H7 (cell line): ENCODE measurements at places on chromosomes 7 and 10. TPM values are rescaled to one million over a fixed set of nuclear protein-coding genes. Genes with fewer than 3 reads are reported as not detected.

GRCh38 chr10:73601486-73601921 lies 10.4 kb upstream of the USP54 start:
- peak; percentile 61 for DNase-seq

DNA sequence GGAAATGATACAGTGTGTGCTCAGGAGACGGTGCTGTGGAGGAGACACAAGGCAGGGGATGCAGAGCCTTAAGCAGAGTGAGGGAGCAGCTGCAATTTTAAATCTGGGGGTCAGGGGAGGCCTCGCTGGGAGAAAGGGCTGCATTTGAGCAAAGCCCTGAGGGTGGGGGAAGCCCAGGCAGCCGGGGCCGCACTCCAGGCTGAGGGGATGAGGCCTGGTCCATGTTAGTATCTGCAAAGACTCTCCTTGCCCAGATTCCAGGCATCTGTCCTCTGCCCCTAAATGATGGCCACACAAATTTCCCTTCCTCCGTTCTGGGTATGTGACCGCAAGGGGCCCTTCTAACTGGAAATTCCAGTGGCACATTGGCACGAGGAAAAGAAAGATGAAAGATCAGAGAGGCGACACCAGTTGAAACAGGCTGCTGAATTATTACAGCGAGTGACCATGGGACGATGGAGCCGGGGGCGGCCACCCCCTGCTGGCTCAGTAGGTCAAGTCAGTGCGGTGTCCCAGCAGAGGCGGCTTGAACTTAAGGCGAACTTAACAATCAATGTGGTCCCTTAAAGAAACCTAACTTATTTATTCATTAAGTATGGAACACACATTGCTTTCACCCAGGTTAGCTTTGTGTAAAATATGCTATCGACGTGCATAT lies 62.3 kb upstream of the KAT6B start:
- peak; percentile 41 for DNase-seq

- no peak for DNase-seq
These were observed 105.3 kb upstream of the FAM20C start for GRCh38 chr7:87047-87446.

GRCh38 chr10:61257956-61258496 lies 195.2 kb downstream of the TMEM26 start:
- DNase-seq: no peak

GRCh38 chr10:91194497-91195179 lies 25.8 kb upstream of the PCGF5 start:
- DNase-seq: no peak

- DNase-seq: no peak
These were observed 673.8 kb downstream of the INHBA start for GRCh38 chr7:41029072-41029499.

DNA sequence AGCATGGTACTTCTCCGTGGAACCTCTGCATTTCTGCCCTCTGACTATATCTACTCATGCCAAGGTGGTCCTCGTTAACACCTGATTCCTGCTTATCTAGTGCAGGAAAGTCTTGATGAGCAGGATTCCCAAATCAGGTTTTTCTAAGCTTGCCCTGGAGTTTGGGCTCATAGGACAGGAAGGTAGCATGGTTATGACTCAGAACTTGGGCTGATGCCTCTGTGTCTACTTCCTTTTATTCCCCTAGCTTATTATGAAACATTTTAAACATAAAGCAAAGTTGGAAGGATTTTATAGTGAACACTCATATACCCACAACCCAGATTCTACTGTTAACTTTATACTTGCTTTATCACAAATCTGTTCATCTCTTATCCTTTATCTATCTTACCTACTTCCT lies 5.6 kb downstream of the SUFU start:
- DNase-seq: no peak

GRCh38 chr7:43482679-43483252 lies 100.1 kb upstream of the STK17A start:
- no peak for DNase-seq

DNA sequence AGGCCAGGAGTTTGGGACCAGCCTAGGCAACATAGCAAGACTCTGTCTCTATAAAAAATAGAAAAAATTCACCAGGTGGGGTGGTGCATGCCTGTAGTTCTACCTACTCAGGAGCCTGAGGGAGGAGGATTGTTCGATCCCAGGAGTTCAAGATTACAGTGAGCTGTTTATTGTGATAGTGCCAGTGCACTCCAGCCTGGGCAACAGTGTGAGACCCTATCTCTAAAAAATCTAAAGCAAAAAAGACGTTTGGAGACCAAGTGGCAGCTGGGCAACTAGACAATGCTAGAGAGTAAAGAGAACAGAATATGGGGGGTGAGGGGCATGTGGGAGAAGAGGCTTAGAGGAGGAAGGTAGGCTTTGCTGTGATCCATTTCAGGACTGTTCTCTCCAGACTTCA lies 1.4 kb downstream of the PDSS1 start:
- no peak for DNase-seq

DNA sequence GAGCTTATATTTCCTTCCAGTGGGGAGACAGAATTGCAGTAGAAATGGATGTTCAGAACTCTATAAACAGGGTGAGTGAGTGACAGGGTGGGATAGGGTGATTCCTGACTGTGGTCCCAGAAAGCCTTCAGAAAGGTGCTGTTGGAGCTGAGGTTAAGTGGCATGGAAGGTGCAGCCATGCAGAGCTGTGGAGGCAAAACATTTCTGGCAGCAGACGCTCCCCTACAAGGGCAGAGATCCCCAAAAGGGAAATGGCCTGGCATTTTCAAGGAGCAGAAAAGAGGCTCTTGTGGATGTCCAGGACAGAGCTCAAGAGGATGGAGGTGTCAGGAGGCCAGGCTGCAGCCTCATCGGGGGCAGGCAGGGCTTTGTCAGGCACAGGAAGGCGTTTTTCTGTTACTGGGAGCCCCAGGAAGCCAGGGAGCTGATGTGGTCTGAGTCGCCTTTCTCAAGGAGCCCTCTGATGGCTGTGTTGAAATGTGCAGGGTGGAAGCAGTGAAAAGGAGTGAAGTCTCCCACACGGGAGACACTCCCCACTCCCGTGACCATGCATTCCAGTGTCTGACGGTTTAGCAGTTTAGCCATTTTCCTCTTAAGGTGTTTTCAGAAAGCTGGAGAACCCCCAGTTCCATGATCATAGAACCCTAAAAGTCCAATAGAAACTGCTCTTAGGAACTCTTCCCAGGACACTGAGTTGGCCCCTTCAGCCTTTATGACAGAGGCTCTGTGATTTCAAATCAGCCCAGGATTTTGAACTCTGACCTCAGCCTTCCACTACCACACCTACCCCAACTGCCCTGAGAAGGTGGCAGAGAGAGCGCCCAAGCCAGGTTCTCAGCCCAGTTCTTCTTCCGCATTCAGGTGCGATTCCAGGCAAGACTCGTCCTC lies 96.2 kb downstream of the C10orf105 start:
- DNase-seq: peak; percentile 78

- no peak for DNase-seq
These were observed 13.4 kb upstream of the SH2D4B start for GRCh38 chr10:80524190-80524909.

DNA sequence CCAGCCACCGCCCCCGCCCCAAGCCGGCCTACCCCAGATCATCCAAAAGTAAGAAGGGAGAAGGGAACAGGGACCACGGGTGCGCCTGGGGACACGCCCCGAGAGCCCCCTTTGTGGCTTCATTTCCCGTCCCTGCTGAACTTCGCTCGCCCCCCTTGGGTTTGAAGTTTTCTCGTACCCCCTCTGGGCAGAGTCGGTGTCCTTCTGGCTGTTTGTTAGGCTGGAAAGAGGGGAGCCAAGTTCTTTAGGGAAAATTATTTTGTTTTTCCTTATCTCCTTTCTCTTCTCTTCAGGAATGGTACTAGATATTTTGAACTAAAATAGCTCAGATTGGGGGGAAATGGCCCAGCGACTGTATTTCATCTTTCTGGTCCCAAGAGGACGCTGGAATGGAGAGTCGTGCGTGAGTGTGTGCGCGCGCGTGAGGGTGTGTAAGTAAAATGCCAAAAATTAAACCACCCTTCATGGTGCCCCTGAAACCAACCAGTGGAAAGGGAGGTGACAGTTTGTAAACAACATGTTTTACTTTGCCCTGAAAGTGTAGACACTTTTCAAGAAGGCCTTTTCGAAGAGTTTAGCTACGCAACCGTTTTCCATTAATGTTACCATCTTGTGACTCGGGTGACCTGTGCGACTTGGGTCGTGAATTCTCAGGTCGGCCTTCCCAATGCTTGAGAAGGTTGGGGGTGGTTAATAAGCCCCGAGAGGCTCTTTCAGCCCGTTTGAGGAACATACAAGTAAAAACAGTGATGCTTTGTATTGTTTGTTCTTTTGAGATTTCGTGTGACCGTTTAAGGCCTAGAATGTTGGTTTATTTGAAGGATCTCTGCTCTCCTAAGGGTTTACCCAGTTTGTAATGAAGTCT lies 694 bp downstream of the RBM20 start:
- no peak for DNase-seq

DNA sequence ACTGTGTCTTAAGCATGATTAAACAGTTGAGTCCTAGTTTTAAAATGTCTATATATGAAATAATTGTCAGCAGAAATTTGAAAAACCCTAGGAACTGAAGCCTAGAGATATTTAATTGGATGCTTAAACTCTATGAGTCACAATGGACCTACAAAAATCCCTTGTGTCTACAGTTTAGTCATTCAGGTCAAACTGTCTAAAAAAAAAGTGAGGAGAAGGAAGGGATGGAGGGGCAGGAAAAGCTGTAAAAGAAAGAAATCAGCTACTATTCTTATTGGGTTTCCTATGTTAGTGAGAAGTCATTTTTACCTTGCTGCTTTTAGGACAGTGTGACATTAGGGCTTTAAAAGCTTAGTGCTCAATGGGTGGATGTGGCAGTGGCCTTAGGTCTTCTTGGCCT lies 406.1 kb upstream of the FZD8 start:
- no peak for DNase-seq

DNA sequence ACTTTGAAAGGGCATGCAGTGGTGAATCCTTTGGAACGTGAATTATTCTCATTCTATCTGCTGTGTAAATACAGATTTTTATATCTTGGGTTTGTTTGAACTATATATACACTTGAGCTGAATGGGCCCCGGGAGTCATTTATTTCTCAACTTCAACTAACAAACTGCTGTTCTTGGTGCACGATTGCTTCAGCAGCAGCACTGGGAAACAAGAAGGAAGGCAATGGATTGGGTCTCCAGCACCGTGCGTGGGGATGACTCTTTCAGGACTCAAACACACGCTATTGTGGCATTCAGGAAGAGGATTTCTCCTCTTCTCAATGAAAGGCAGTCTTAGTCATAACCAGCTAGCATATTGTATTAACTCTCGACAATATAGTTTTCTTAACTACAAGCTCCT lies 226.0 kb upstream of the NFE2L3 start:
- no peak for DNase-seq

DNA sequence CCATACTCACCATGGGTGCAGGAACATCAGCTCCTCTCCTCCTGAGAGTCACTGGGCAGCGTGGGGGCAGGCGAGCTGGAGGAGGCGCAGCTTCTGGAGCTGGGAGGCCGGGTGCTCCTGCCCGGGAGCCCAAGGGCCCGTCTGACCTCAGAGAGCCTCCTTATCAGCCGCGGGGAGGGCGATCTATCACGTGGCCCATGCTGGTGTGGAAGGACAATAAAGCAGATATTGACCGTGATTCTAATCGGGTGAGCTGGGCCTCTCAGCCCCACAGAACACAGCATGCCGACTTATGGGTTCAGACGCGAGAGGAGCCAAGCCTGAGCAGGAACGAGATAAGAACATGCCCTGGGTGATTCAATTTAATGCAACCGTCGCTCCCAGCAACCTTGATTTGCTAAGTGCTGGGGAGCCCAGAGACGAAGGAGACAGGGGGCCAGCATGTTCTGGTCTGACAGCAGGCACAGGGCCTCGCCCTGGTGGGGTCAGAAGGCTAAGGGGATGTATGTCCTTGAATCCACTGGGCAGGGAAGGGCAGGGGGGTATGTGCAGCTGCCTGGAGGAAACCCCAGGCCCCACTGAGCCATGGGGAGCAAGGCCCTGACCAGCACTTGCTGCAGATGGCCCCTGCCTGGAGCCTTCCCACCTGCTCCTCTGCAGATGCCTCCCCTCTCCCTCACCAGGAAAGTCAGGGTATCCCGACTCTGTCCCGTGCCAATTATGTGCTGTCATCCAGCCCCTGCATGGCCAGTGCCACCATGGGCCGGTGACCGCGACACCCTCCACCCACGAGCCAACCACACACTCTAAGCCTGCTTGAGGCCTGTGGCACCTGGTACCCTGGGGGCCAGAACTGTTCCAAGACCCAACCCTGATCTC lies 95.3 kb upstream of the RET start:
- peak; percentile 26 for DNase-seq

GRCh38 chr10:28910956-28911355 lies 233.6 kb downstream of the BAMBI start:
- no peak for DNase-seq

DNA sequence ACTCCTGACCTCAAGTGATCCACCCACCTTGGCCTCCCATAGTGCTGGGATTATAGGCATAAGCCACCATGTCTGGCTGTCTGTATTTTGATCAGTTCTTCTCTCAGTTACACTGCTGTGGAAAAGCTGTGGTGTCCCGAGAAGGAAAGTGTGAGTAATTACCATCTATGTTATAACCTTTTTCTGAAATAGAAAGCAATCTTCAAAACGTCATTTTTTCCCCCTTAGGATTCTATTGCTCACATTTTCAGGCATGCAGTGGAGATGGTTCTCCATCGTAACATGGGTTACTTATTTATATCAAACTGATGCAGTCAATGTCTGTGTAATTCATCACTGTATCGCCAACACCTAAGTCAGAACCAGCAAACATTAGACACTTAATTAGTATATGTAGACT lies 103.5 kb upstream of the FAM3C start:
- DNase-seq: no peak

GRCh38 chr10:47225219-47225927 lies 74.6 kb upstream of the GDF10 start:
- no peak for DNase-seq

DNA sequence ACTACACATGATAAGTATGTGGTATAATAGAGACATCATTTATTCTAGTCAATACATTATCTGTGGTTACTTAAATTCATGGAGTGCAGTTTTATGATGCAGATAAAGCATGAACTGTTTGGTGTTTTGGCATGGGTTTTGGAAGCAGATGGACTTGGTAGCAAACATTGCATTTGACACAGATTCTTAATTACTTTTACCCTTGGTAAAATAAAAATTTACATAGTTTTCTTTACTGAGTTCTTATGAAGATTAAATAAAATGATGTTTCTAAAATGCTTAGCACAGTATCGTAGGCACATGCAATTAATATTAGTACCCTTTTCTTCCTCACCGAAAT lies 92.0 kb downstream of the ABCA13 start:
- no peak for DNase-seq

GRCh38 chr10:71467569-71468362 lies 71.0 kb downstream of the CDH23 start:
- no peak for DNase-seq

GRCh38 chr10:115164220-115164619 lies 71.1 kb downstream of the ATRNL1 start:
- DNase-seq: no peak

GRCh38 chr7:156309016-156309620 lies 331.5 kb upstream of the RNF32 start:
- DNase-seq: no peak

- no peak for DNase-seq
These were observed 86.9 kb upstream of the TNRC18 start for GRCh38 chr7:5510426-5511045.

LAMB1 gene
- 61.0 and 77.2 TPM in 2 replicates for total RNA-seq

NXPH1 gene
- total RNA-seq: 0.10 and 0.37 TPM in 2 replicates

C10orf67 gene
- not detected in 2 replicates for total RNA-seq

C7orf25 gene
- total RNA-seq: 3.0 and 5.4 TPM in 2 replicates

NEUROG3 gene
- total RNA-seq: 0.14 and 1.4 TPM in 2 replicates

MYL10 gene
- total RNA-seq: not detected in 2 replicates

GPR158 gene
- 0.35 and 0.44 TPM in 2 replicates for total RNA-seq

RHOBTB1 gene
- total RNA-seq: 8.1 and 10.5 TPM in 2 replicates
